Parietal lobe (tissue), 2 donors: ENCODE measurements at places on chromosomes 16 and 17. TPM values are rescaled to one million over a fixed set of nuclear protein-coding genes. Genes with fewer than 3 reads are reported as not detected.

CISD3 gene
- total RNA-seq, result 1.9 TPM

RASL10B gene
- 6.6 TPM for total RNA-seq

PRSS22 gene
- not detected for total RNA-seq

ABCC3 gene
- total RNA-seq, result 1.3 TPM

HSPB9 gene
- total RNA-seq, result not detected

RCVRN gene
- total RNA-seq, result 0.31 TPM

CLEC18C gene
- 0.94 TPM for total RNA-seq

WNT9B gene
- not detected for total RNA-seq

VAT1L gene
- total RNA-seq, result 16.3 TPM

CACNG1 gene
- 0.63 TPM for total RNA-seq

CLEC3A gene
- not detected for total RNA-seq

HEATR9 gene
- not detected for total RNA-seq

CES5A gene
- 1.3 TPM for total RNA-seq

TEKT1 gene
- total RNA-seq, result 1.3 TPM

TBC1D3E gene
- total RNA-seq, result not detected

SPATA32 gene
- total RNA-seq, result not detected

PERCC1 gene
- not detected for total RNA-seq

TCAP gene
- total RNA-seq, result 2.5 TPM

TAX1BP3 gene
- 31.3 TPM for total RNA-seq

MT4 gene
- not detected for total RNA-seq

TBC1D3I gene
- not detected for total RNA-seq

BPTF gene
- total RNA-seq, result 304 TPM

PAM16 gene
- 21.0 TPM for total RNA-seq

ANTKMT gene
- total RNA-seq, result 21.0 TPM

KIFC3 gene
- 59.5 TPM for total RNA-seq

ABCA3 gene
- total RNA-seq, result 57.3 TPM

PRKCB gene
- 81.4 TPM for total RNA-seq

ZNF594 gene
- total RNA-seq, result 53.8 TPM

TBC1D26 gene
- total RNA-seq, result 4.4 TPM

HS3ST3B1 gene
- 0.94 TPM for total RNA-seq

EFNB3 gene
- total RNA-seq, result 19.7 TPM

CD300LB gene
- total RNA-seq, result not detected

HASPIN gene
- 1.3 TPM for total RNA-seq

CD79B gene
- 0.63 TPM for total RNA-seq

CA5A gene
- not detected for total RNA-seq

TBX6 gene
- 0.31 TPM for total RNA-seq

ANKRD40CL gene
- total RNA-seq, result not detected

NFATC3 gene
- 26.6 TPM for total RNA-seq

CLDN9 gene
- total RNA-seq, result not detected

PIK3R5 gene
- total RNA-seq, result 0.31 TPM

RTN4RL1 gene
- 27.9 TPM for total RNA-seq
